ENCODE measurements at places on chromosomes 3 and 15. TPM values are rescaled to one million over a fixed set of nuclear protein-coding genes. Genes with fewer than 3 reads are reported as not detected.

Gene TRAT1
- total RNA-seq, result not detected

Gene GAP43
- total RNA-seq, result 12.8 TPM

Gene SUCNR1
- total RNA-seq, result not detected

Gene TMEM40
- not detected for total RNA-seq

Gene GOLGA6B
- total RNA-seq, result 0.33 TPM

Gene CLRN1
- total RNA-seq, result not detected

Gene ROPN1
- not detected for total RNA-seq

Gene C3orf70
- 0.66 TPM for total RNA-seq

GRCh38 chr15:51425517-51426040 is 84.1 kb downstream of the GLDN start:
- no peaks in the 10 kb centered on the region for H3K36me3 ChIP-seq
- no peak overlapping the region for H3K4me3 ChIP-seq
- no peak overlapping the region for H3K27ac ChIP-seq
- H3K4me1 ChIP-seq, result no peaks in the 10 kb centered on the region
- no peak for DNase-seq
- H3K27me3 ChIP-seq, result no peaks in the 10 kb centered on the region

GRCh38 chr15:44646460-44646859 is 17.0 kb downstream of the SPG11 start:
- no peaks in the 10 kb centered on the region for H3K27me3 ChIP-seq
- peaks cover 28% of the 10 kb centered on the region for H3K36me3 ChIP-seq
- H3K27ac ChIP-seq, result no peak overlapping the region
- no peak for DNase-seq

- no peaks in the 10 kb centered on the region for H3K4me1 ChIP-seq
- no peaks in the 10 kb centered on the region for H3K36me3 ChIP-seq
- H3K27ac ChIP-seq, result no peak overlapping the region
- DNase-seq, result no peak
- H3K27me3 ChIP-seq, result no peaks in the 10 kb centered on the region
- no peak overlapping the region for H3K4me3 ChIP-seq
These were observed 89.5 kb downstream of the CTNNB1 start for GRCh38 chr3:41288785-41289184.

GRCh38 chr15:25972141-25972675 is 109.1 kb upstream of the ATP10A start:
- no peaks in the 10 kb centered on the region for H3K27me3 ChIP-seq
- no peak overlapping the region for H3K27ac ChIP-seq
- H3K4me1 ChIP-seq, result no peaks in the 10 kb centered on the region
- H3K36me3 ChIP-seq, result no peaks in the 10 kb centered on the region
- DNase-seq, result no peak

- no peaks in the 10 kb centered on the region for H3K27me3 ChIP-seq
- no peaks in the 10 kb centered on the region for H3K4me1 ChIP-seq
- H3K36me3 ChIP-seq, result no peaks in the 10 kb centered on the region
- no peak overlapping the region for H3K27ac ChIP-seq
These were observed 76.3 kb downstream of the CACNA1D start for GRCh38 chr3:53570709-53571108.

DNA sequence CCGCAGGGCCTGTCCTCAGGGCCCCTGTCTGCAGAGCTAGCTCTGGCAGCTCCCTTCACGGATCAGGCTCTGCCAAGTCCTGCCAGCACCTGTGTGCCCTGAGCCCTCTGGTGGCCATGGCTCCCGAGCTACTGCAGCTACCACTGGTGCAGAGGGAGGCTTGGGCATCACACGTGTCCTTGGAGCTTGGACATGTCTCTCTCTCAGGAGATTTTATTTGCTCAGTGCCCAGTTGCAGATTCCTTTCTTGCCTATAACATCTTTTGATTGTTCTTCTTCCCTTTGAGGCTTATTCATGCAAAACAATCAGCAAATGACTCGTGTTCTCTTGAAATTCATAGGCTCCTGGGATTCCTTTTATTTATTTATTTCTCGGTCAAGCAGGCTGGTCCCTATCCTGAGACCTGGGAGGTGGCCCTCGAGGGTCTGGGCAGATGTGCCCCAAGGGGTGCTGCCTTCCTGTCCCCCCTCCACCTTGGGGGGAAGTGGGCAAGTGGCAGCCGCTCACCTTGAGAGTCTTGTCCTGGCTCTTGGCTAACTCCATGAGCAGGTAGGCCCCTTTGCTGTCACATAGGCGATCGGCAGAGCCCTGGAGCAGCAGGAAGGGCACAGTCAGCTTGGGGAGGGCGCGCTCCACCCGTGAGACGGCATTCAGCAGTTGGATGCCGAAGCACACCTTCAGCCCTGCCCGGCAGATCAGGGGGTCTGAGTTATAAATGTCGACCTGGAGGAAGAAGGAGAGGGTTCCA is 21.9 kb downstream of the ABTB1 start:
- no peaks in the 10 kb centered on the region for H3K27me3 ChIP-seq
- H3K4me1 ChIP-seq, result no peaks in the 10 kb centered on the region
- no peak overlapping the region for H3K4me3 ChIP-seq
- H3K27ac ChIP-seq, result no peak overlapping the region
- DNase-seq, result peak; percentile 75

DNA sequence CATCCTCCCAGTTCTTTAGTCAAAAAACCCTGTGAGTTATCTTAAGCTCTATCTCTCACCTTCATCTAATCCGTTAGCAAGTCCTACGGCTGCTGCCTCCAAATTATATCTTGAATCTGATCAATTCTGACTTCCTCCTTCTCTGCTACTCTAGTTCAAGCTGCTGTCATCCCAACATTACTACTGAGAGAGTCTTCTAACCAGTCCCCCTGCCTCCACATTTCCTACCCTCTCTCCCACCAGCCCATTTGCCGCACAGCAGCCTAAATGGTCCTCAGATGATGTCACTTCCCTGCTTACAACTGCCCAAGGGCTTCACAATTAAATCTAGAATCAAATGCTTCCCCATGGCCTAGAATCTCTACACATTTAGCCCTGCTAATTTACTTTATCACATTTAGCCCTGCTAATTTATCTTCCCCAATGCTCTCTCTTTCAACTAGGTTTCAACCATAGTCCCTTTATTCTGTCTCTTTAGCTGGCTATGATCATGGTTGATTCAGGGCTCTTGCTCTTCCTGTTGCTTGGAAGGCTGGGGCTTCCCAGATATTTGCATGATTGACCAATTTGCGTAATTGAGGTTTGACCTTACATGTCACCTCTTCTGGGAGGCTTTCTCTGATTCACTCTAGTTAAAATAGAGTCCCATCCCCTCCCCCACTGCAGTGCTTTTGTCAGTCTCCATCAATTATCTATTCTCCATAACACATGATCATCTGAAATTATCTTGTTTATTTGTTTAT is 11.0 kb upstream of the ARL14 start:
- H3K4me1 ChIP-seq, result no peaks in the 10 kb centered on the region
- no peak overlapping the region for H3K27ac ChIP-seq
- DNase-seq, result no peak
- no peak overlapping the region for H3K4me3 ChIP-seq
- H3K36me3 ChIP-seq, result no peaks in the 10 kb centered on the region

- peaks cover 8% of the 10 kb centered on the region for H3K4me1 ChIP-seq
- DNase-seq, result no peak
- no peaks in the 10 kb centered on the region for H3K27me3 ChIP-seq
- no peak overlapping the region for H3K4me3 ChIP-seq
- no peaks in the 10 kb centered on the region for H3K36me3 ChIP-seq
These were observed 8.2 kb upstream of the TMEM158 start for GRCh38 chr3:45234250-45234649.

GRCh38 chr3:133474817-133475216 is 75.0 kb downstream of the BFSP2 start:
- no peak overlapping the region for H3K27ac ChIP-seq
- DNase-seq, result no peak
- H3K4me3 ChIP-seq, result no peak overlapping the region
- no peaks in the 10 kb centered on the region for H3K36me3 ChIP-seq
- peaks cover 2% of the 10 kb centered on the region for H3K4me1 ChIP-seq
- H3K27me3 ChIP-seq, result no peaks in the 10 kb centered on the region

DNA sequence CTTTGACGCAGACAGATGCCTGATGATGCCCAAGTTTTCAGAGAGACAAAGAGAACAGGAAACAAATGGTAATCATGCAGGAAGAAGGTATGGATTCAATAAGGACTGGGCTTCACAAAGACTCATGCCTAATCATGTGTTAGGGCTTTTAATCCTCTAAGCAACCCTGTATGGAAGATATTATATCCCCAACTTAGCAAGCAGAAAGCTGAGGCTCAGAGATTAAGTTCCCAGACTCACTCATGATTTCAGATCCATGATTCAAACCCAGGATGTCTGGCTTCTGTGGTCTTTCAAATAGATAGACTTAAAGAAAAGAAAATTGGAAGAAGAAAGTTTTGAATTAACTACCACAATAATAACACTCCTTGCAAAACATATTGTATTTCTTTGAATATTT is 4.1 kb upstream of the CLASP2 start:
- no peak overlapping the region for H3K4me3 ChIP-seq
- no peaks in the 10 kb centered on the region for H3K4me1 ChIP-seq
- DNase-seq, result no peak
- no peaks in the 10 kb centered on the region for H3K36me3 ChIP-seq
- no peaks in the 10 kb centered on the region for H3K27me3 ChIP-seq

DNA sequence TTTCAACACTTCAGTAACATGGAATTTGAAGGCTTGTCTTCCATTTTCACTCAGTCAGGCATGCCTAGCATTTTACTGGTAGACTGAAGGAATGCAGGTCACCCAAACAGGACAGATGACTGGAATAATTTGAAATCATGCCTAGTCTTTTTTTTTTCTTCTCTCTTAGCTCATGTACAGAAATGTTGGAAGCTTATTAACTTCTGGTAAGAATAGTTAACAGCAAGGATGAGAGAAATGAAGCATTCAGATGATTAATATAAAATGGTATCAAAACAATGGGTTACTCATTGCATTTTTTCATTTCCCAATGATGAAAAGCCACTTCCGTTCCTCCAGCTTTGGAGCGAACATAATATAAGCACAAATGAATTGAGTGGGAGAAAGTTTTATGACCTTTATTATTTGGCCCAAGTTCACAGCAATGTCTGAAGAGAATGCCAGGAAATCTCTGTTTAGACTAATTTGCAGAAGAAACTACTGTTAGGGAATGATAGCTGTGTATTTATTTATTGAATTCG is 431.6 kb upstream of the RASGRP1 start:
- no peak for DNase-seq
- no peak overlapping the region for H3K4me3 ChIP-seq
- no peak overlapping the region for H3K27ac ChIP-seq
- H3K4me1 ChIP-seq, result no peaks in the 10 kb centered on the region
- no peaks in the 10 kb centered on the region for H3K36me3 ChIP-seq

- H3K36me3 ChIP-seq, result peaks cover 1% of the 10 kb centered on the region
- no peaks in the 10 kb centered on the region for H3K4me1 ChIP-seq
- peak; percentile 22 for DNase-seq
- no peak overlapping the region for H3K4me3 ChIP-seq
- H3K27ac ChIP-seq, result no peak overlapping the region
These were observed 33.6 kb downstream of the GOLGA6L10 start for GRCh38 chr15:82315519-82316246.

DNA sequence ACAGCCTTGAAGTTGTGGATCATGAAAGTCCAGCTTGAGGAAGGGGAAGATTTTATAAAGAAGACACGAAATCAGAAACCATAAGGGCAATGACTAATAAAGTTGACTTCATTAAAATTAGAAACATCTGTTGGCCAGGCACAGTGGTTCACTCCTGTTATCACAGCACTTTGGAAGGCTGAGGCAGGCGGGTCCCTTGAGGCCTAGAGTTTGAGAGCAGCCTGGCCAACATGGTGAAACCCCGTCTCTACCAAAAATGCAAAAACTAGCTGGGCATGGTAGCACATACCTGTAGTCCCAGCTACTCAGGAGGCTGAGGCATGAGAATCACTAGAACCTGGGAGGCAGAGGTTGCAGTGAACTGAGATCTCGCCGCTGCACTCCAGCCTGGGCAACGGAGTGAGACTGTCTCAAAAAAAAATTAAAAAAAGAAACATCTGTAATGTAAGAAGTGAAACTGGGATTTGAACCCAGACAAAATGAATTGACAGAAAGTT is 7.9 kb upstream of the UBXN7 start:
- no peaks in the 10 kb centered on the region for H3K27me3 ChIP-seq
- H3K4me1 ChIP-seq, result no peaks in the 10 kb centered on the region
- no peaks in the 10 kb centered on the region for H3K36me3 ChIP-seq
- H3K4me3 ChIP-seq, result no peak overlapping the region
- DNase-seq, result no peak
- H3K27ac ChIP-seq, result no peak overlapping the region

DNA sequence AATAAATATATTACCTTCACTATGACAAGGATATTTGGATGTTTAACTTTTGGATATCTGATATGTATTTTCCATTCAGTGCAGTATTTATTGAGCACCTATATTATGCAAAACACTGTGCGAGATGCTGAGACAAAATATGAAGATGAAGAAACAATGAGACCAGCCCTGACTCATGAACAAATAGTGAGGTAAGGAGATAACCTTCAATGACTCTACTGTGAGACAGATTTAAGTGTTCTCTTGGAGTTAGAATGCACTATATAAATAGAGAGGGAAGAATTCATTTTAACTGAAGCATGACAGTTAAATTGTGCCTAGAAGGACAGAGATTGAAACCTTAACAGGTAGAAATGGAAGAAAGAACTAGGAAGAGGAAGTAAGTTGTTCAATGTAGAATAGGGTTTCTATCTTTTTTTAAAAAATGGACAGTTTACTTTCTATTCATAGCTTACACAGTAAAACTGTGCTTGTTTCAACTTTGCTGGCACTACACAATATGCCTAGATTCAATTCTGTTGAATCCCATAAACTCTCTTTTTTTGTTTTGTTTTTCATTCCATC is 124.2 kb downstream of the ZBTB20 start:
- no peaks in the 10 kb centered on the region for H3K27me3 ChIP-seq
- DNase-seq, result no peak
- H3K27ac ChIP-seq, result no peak overlapping the region

DNA sequence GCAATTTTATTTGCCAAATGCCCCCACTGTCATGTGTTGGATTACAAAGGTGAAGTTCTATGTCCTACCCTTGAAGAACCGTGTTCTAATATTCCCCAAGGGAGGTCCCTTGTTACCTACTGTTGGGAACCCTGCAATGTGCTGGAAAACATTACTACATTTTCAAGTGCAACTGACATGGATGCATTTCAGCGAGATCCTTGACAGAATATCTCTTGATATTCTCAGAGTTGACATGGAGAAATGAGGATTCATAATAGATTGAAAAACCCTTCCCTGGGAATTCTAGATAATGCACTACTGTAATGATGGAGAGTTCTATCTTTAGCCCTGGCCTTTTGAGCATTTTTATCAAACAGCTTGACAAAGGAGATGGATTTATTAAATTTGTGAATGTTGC is 397.4 kb downstream of the FEZF2 start:
- H3K36me3 ChIP-seq, result no peaks in the 10 kb centered on the region
- H3K27ac ChIP-seq, result no peak overlapping the region
- no peaks in the 10 kb centered on the region for H3K27me3 ChIP-seq
- no peak overlapping the region for H3K4me3 ChIP-seq

- DNase-seq, result no peak
- peaks cover 6% of the 10 kb centered on the region for H3K4me1 ChIP-seq
- H3K36me3 ChIP-seq, result no peaks in the 10 kb centered on the region
- H3K4me3 ChIP-seq, result no peak overlapping the region
These were observed 6.9 kb upstream of the PPP1R2 start for GRCh38 chr3:195549931-195550519.

Measured in H9 (cell line).